Activated naive CD8-positive, alpha-beta T cell treated with anti-CD3 and anti-CD28 coated beads for 36 hours (primary cell): ENCODE measurements at places on chromosomes 7 and 10. TPM values are rescaled to one million over a fixed set of nuclear protein-coding genes. Genes with fewer than 3 reads are reported as not detected.

DNA sequence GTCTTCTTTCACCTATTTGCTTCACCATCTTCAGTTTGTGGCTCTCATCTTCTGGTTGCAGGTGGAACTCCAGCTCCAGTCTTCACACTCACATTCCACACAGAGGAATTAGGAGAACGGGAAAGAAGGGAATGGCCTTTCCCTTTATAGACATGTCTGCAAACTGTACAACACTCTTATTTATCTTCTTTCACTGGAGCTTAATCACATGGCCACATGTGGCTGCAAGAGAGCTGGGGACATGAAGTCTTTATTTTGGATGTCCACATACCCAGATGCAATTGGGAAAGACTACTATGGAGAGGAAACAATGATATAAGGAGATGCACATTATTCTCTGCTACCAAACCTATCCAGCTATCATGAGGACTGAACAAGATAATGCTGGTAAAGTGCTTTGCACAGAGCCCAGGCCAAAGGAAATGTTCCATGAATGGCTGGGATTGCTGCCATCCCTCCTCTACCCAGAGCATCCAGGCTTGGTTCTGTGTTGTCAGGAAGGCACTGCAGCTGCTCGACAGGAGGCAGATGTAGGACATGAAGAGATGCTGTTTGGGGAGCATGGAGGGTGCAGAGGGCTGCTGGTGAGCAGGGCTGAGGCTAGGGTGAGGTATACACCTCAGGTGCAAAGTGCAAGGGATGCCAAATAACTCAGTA, 183.8 kb upstream of the TBX20 start:
- H3K36me3 ChIP-seq: no peaks in the 10 kb centered on the region
- no peaks in the 10 kb centered on the region for H3K4me1 ChIP-seq
- H3K27me3 ChIP-seq: peaks cover 7% of the 10 kb centered on the region
- no peak overlapping the region for H3K4me3 ChIP-seq

DNA sequence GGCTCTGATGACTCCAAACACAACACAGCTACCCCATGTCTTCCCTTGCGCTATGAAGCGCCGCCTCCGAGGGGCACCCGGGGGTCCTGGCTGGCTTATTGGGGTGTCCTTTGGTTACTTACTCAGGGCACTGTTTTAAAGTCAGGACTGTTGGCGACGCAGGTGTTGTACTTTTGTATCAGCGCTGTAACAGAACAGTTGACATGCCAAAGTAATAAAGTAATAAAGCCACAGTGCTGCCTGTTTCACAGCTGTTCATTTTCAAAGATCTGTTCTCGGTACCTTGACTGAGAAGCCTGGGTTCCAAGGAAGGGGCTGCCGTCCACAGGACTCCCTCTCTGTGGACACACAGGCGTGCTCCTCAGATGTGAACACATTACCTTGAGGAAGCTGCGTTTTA, 64.1 kb downstream of the WDR37 start:
- peaks cover 53% of the 10 kb centered on the region for H3K36me3 ChIP-seq
- peaks cover 36% of the 10 kb centered on the region for H3K4me1 ChIP-seq
- H3K27ac ChIP-seq: no peak overlapping the region
- no peaks in the 10 kb centered on the region for H3K27me3 ChIP-seq

GRCh38 chr10:131679926-131680325, 220.9 kb upstream of the PPP2R2D start:
- DNase-seq: no peak
- no peak overlapping the region for H3K4me3 ChIP-seq
- no peaks in the 10 kb centered on the region for H3K4me1 ChIP-seq

DNA sequence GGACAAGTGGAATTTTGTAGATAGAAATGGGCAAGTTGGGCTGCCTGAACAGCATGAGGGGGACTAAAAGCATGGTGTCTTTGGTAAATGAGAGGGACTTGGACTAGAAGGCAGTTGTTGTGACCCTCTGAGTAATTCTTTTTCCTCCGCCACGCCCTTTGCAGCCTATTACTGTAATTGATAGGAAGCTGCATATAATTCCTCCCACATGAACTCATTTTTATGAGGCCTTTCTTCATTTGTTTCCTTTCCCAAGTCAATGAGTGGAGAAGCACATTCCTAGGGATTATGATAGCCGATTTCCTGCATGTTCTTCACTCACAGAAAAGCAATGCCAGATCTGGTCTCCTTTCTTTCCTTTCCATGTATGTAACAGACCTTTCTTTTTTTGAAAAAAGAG, 27.7 kb downstream of the ZSCAN25 start:
- H3K27me3 ChIP-seq: no peaks in the 10 kb centered on the region
- no peak overlapping the region for H3K27ac ChIP-seq
- H3K4me3 ChIP-seq: no peak overlapping the region
- DNase-seq: no peak

HSPA12A gene
- 0.08 TPM for total RNA-seq

ASB10 gene
- not detected for total RNA-seq
